ENCODE measurements at places on chromosomes 7 and 10.

DNA sequence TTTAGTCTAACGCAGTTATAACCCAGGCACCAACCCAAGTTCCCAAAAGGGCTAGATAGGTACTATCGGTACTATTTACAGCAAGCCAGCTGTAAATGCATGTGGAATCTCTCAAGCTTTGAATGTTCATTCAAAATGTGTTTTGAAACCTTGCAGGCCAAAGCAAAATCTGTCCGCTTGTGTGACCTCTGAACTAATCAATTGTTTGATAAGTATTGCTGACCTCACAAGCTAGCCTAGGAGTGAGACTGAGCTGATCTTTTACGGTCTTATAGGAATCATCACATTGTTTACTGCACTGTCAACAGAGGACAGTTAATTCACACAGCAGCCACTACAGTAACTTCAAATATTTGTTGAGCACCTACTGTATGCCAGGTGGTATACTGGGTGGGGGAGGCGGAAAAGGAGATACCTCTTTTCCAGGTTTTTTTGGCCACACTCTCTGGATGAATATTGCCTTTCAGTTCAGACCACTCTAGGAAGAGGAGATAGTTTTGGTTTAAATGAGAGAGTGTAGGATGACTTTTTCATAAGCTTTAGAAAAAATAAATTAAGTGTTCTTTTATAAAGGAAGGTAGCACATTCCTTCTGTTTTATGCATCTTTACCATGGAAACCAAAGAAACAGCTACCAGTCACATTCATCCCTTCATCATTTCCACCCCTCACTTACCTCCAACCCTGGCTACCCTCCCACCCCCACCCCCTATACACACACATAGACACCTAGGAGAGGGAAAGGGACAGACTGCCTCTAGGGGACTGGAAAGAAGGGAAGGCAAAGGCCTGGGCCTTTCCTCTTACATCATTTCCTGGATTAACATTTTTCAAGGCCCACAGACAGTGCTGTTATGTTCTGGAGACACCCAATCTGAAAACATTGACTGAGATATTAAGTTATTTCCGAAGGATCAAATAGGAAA, 2.4 kb downstream of the PAPSS2 start:
- H3K4me1 ChIP-seq: no peaks in the 10 kb centered on the region
- no peak for DNase-seq

- DNase-seq: no peak
- H3K27ac ChIP-seq: no peak overlapping the region
- no peak overlapping the region for H3K4me3 ChIP-seq
- no peaks in the 10 kb centered on the region for H3K27me3 ChIP-seq
Measured at GRCh38 chr10:86830043-86830591, 73.7 kb downstream of the BMPR1A start.

GRCh38 chr10:60816628-60817397, 38.5 kb downstream of the CDK1 start:
- H3K27me3 ChIP-seq: no peaks in the 10 kb centered on the region
- H3K27ac ChIP-seq: no peak overlapping the region
- H3K36me3 ChIP-seq: no peaks in the 10 kb centered on the region
- H3K4me1 ChIP-seq: peaks cover 4% of the 10 kb centered on the region

- no peaks in the 10 kb centered on the region for H3K27me3 ChIP-seq
- H3K4me3 ChIP-seq: no peak overlapping the region
- no peaks in the 10 kb centered on the region for H3K36me3 ChIP-seq
- no peak overlapping the region for H3K27ac ChIP-seq
- no peaks in the 10 kb centered on the region for H3K4me1 ChIP-seq
Measured at GRCh38 chr7:4048336-4048735, 633.8 kb upstream of the FOXK1 start.

DNA sequence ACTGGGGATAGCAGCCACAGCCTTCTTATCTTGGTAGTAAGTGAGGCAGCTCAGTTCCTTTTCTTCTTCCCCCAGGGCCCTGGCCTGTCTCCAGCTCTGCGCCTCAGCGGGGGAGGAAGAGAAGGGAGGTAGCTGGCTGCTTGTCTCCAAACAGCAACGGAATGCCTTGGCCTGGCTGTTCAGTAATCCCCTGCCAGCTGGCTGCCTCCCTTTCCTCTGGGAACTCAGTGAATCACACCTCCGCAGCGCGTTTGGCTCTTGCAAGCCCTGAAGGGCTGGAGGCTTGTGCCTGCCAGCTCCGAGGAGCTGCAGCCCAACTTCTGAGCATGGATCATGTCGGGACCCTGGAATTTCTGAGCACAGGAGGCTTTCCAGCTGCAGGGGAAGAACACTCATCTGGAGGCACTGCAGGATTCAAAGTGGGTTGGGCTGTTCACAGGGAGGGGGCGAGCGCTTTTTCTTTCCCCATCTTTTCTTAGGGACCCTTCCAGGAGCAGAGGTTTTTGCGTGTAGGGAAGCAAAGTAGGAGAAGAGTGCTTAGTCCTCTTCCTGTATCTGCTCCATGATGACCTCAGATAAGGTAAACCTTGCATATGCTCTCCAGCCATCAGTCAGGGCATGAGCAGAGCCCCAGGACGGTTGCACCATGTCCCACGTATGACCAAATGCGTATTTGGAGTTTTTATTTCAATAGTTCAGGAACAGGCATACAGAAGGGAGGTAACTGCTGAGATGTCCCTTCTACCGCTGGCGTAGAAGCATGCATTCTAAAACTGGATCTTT, 253.2 kb upstream of the INHBA start:
- H3K27ac ChIP-seq: no peak overlapping the region
- no peaks in the 10 kb centered on the region for H3K27me3 ChIP-seq
- no peaks in the 10 kb centered on the region for H3K36me3 ChIP-seq
- H3K4me1 ChIP-seq: no peaks in the 10 kb centered on the region

DNA sequence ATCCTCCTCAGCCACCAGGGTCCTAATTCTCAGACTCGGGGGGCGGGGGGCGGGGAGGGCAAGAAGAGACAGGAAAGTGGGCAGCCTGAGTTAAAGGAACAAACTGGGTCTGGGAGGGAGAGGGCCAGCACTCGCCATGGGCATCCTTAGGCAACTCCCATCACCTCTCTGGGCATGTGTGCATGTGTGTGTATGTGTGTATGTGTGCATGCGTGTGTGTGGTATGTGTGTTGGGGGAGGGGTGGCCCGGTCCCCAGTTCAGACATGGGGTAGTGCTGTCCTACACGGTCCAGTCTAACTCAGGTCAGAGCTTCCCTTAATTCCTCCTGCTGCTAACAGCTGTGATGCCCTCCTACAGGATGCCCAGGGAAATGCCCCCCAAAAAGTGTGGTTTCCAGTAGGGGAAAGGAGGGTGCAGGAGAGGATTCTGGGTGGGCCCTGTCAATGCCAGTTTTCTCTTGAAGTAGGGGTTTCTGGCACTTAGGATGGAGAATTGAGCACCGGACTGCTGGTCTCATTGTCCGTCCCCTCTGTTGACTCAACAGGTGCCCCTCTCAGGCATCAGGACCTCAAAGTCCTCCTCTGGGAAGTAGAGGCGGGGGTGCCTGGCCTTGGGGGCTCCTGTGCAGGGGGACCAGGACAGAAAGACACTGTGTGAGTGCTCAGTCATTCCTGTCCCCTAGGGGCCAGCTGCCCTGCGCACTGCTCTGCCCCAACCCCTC, 15.1 kb upstream of the ZMIZ1 start:
- H3K4me1 ChIP-seq: peaks cover 7% of the 10 kb centered on the region
- H3K27me3 ChIP-seq: no peaks in the 10 kb centered on the region
- no peak overlapping the region for H3K27ac ChIP-seq

GRCh38 chr7:83821866-83822265, 172.9 kb upstream of the SEMA3E start:
- no peak for DNase-seq
- no peak overlapping the region for H3K27ac ChIP-seq
- H3K27me3 ChIP-seq: no peaks in the 10 kb centered on the region
- no peaks in the 10 kb centered on the region for H3K36me3 ChIP-seq
- H3K4me3 ChIP-seq: no peak overlapping the region

- no peaks in the 10 kb centered on the region for H3K27me3 ChIP-seq
- H3K27ac ChIP-seq: no peak overlapping the region
- DNase-seq: no peak
- no peaks in the 10 kb centered on the region for H3K4me1 ChIP-seq
Measured at GRCh38 chr7:70446448-70447143, 685.3 kb upstream of the GALNT17 start.

GRCh38 chr10:68877482-68878110, 23.5 kb upstream of the DDX50 start:
- no peak for DNase-seq
- no peaks in the 10 kb centered on the region for H3K36me3 ChIP-seq
- H3K27ac ChIP-seq: no peak overlapping the region
- H3K4me3 ChIP-seq: no peak overlapping the region

DNA sequence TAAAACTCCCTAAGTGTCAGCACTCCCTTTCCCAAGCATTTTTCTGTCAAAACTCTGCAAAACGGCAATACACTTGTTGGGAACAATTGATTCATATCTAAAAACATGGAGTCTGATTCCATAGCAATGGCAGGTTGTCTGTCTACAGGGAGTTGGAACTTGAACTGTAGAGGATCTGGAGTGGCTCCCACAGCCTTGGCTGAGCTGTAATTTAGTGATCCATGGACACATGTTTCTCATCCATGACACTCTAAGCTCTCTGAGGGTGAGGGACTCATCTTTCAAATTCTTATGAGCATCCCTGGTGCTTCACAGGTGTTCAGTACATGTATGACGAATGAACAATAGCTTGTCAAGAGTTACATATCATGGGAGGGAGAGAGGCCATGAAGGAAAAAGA, 466.1 kb downstream of the GRID1 start:
- no peak overlapping the region for H3K27ac ChIP-seq
- no peaks in the 10 kb centered on the region for H3K4me1 ChIP-seq
- H3K36me3 ChIP-seq: no peaks in the 10 kb centered on the region

- H3K36me3 ChIP-seq: no peaks in the 10 kb centered on the region
- H3K27ac ChIP-seq: no peak overlapping the region
- H3K27me3 ChIP-seq: no peaks in the 10 kb centered on the region
- DNase-seq: no peak
Measured at GRCh38 chr7:38753347-38753746, 122.2 kb upstream of the AMPH start.

GRCh38 chr10:36281831-36282331, 639.8 kb upstream of the FZD8 start:
- no peak overlapping the region for H3K27ac ChIP-seq
- H3K4me3 ChIP-seq: no peak overlapping the region
- no peak for DNase-seq
- no peaks in the 10 kb centered on the region for H3K36me3 ChIP-seq
- H3K4me1 ChIP-seq: no peaks in the 10 kb centered on the region
- no peaks in the 10 kb centered on the region for H3K27me3 ChIP-seq

DNA sequence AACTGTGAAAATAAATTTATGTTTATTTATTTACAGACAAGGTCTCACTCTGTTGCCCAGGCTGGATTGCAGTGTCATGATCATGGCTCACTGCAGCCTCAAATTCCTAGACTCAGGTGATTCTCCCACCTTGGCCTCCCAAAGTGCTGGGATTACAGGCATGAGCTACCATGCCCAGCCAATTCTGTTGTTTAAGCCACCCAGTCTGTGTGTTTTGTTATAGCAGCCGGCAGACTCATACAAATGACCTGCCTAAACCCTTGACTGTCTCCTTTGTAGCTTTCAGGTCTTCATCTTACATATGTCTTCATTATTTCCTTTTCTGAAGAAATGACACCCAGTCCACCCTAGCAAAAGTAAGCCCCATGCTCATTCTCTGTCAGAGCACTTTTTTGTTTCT, 43.8 kb upstream of the KMT2C start:
- no peak for DNase-seq
- no peaks in the 10 kb centered on the region for H3K27me3 ChIP-seq
- no peak overlapping the region for H3K4me3 ChIP-seq
- H3K36me3 ChIP-seq: no peaks in the 10 kb centered on the region
- no peak overlapping the region for H3K27ac ChIP-seq

GRCh38 chr10:71236286-71236685, 23.9 kb downstream of the UNC5B start:
- DNase-seq: no peak
- H3K36me3 ChIP-seq: no peaks in the 10 kb centered on the region
- H3K27ac ChIP-seq: no peak overlapping the region
- no peak overlapping the region for H3K4me3 ChIP-seq

- H3K27me3 ChIP-seq: no peaks in the 10 kb centered on the region
- H3K27ac ChIP-seq: peak overlapping the region; percentile 83
- peaks cover 74% of the 10 kb centered on the region for H3K4me1 ChIP-seq
- DNase-seq: peak; percentile 85
Measured at GRCh38 chr7:127911968-127912511, 119.2 kb downstream of the LRRC4 start.

DNA sequence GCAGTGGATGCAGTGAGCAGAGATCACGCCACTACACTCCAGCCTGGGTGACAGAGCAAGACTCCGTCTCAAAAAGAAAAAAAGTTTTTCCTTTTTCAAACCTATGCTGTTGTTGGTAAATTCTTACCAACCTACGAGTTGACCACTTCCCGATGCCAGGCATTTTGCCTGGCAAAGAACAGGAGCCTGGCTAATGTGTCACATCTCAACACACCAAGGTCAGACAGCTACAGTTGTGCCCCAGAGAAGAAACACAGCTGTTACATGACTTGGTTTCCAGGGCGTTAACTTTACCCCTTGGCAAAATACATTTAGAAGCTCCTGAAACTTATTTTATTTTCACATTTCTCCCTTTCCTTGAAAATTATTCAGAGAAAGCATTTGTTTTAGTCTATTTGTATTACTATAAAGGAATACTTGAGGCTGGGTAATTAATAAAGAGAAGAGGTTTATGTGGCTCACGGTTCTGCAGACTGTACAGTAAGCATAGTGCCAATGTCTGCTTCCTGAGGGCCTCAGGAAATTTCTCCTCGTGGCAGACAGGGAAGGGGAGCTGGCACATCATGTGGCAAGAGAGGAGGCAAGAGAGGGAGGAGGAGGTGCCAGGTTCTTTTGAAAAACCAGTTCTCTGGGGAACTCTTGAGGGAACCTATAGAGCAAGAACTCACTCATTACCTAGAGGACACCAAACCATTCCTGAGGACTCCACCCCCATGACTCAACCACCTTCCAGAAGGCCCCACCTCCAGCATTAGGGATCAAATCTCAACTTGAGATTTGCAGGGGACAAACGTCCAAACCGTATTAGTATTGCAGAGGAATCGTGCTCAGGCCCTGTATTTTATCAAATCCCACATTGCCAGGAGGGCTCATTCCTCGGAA, 83.3 kb downstream of the PAXIP1 start:
- H3K36me3 ChIP-seq: no peaks in the 10 kb centered on the region
- DNase-seq: no peak
- H3K4me3 ChIP-seq: no peak overlapping the region
- H3K4me1 ChIP-seq: no peaks in the 10 kb centered on the region
- no peaks in the 10 kb centered on the region for H3K27me3 ChIP-seq
- H3K27ac ChIP-seq: no peak overlapping the region

DNA sequence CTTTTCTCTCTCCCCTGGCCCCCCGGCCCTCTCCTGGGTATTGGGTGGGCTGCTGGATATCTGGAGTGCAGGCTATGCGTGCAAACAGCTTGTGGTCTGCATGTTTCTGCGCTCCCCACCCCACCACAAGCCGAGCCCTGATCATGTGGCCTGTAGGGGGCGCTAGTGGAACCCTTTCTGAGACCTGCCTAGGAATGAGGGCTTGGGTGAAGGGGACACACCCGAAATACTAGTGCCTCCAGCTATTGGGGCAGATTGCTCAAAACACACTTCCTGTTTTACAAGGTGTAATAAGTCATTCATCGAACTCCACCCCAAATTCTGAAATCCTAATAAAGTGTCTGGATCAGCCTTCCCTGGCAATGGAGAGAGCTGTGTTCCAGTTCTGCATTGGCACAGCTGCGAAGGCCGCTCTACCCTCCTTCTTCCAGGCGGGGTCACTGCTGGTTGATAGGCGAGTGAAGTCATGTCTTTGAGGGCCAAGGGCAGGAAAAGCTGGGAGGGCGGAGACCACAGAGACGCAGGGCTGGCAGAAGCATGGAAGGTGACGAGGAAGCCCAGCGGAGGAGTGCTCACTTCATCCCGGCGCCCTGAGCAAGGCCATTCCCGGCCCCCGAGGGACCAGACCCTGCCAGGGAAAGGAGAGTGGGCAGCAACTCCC, 19.8 kb upstream of the PRRT4 start:
- no peak overlapping the region for H3K27ac ChIP-seq
- H3K4me1 ChIP-seq: no peaks in the 10 kb centered on the region
- H3K36me3 ChIP-seq: no peaks in the 10 kb centered on the region
- peak; percentile 87 for DNase-seq
